ENCODE measurements at places on chromosomes 6 and 20.

- no peak for DNase-seq
Observed at GRCh38 chr6:13913226-13914001, 11.3 kb upstream of the RNF182 start.

- no peak for DNase-seq
Observed at GRCh38 chr6:45611491-45611890, 233.8 kb upstream of the SUPT3H start.

- no peak for DNase-seq
Observed at GRCh38 chr6:85470023-85470410, 20.1 kb downstream of the NT5E start.

DNA sequence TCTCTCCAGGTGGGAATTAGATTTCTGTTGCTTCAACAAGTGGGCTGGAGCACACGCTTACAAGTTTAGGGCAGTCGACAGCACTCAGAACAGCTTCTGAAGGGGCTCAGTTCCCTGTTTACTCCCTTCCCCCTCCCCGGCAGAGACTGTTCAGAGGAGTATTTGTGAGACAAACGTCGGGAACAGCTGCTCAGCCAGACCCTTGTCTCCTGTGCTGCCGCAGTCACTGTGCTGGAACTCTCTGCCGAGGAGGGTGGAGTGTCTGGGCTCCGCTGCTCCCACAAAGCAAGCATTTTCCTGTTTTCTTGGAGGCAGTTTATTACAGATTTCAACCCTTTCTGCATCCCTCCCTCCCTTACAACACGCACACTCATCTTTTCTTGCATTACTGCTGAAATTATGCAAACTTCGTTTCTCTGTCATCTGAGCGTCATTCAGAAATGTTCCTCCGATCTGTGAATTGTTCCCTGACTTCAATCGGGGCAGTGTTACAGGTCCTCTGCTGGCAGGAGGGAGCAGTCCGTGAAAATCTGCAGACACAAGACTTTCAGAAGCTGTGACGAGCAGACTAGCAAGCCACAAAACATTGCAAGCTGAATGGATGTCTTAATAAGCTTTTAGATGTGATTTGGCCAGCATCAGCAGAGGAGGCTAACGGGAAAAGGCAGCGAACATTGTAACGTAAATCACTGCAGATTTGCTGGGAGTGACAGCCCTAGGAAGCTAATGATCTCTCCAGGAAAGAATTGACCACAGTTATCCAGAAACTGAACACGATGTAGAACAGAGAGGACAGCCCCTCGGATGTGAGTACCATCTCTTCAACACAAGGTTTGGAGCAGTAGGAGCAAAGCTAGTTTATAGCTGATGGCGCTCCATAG lies 76.2 kb downstream of the LYRM2 start:
- DNase-seq: no peak

DNA sequence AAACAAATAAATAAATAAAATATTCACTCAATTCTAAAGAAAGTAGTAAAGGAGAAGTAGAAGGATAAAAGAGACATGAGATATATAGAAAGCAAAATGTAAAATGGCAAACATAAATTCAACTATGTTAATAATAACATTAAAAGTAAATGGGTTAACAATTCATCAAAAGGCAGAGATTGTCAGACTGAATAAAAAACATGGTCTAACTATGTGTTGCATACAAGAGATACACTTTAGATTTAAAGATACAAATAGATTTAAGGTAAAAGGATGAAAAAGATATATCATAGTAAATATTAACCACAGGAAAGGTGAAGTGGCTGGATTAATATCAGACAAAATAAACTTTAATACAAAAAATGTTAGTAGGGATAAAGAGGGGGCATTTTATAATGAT lies 35.8 kb upstream of the PDE10A start:
- DNase-seq: no peak

DNA sequence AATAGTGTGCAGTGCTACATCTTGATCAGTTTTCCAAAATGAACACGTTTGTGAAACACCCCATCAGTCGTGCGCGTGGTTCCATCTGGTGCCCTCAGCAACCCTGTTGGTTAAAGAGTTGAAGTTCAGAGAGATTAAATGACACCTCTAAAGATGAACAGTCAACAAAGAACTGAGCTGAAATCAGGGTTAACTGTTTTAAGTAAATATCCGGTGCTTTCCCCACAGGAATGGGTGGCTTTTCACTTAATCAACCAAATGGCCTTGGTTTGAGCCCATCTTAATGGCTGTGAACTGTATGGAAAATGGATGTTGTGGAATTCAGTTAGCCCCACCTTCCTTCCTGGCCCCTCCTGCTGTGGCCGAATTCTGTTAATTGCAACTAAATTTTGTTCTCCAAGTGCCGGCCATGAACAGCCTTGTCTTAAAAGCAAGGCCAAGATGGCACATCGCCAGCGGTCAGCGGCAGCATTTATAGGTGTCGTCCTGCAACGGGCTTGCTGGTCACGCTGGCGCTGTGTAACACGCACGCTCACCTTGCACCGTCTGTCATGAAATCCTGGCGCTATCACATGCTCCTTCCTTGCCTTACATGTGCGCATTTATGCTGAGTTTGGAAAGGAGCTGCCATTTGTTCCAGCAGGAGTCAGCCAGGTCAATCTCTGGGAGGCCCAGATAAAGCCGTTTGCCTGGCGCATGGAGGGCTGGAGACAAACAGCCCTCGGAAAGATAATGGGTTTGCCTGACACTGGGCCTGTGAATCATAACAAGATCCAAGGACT lies 164.5 kb downstream of the ERMARD start:
- DNase-seq: no peak

- DNase-seq: no peak
Observed at GRCh38 chr6:67608099-67608749, 1026.9 kb upstream of the ADGRB3 start.

DNA sequence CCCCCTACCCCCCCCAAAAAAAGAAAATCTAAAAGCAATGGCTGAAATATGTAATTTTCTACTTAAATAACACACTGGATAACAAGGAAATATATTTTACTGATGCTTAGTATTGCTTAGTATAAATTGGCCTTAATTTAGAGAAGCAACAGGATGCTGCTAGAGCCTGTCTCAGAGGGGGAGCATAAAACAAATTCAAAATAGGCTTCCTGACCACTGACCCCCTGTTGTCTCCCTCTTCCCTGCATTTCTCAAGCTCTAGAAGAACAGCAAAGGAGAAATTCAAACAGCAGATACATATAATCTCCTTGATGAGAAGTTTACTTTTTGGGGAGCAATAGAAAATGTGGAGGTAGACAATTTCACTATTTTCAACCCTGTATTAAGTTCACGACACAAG lies 631.1 kb upstream of the GJE1 start:
- DNase-seq: no peak

GRCh38 chr6:4313044-4313686 lies 177.8 kb upstream of the ECI2 start:
- DNase-seq: peak; percentile 69

DNA sequence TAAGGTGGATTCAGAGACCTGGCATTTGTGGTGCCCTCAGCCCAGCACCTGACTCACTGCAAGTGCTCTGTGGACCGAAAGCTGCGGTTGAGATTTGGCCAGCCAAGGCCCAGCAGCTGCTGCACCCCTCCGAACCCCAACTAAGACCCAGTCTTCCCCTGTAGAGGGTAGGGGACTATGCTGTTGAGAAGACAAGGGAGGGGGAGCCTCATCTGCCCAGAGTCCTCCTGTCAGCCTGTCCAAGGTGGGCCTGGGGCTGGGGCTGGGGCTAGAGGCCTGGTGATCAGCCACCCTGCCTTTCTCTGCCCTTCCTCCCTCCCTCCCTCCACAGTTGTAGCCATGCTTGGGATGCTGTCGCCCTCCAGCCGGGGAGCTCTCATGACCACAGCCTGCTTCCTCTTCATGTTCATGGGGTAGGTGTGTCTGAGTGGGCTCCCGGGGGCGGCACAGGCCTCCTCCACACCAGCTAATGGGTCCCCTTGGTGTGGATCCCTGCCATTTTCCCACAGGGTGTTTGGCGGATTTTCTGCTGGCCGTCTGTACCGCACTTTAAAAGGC lies 40.9 kb downstream of the TM9SF4 start:
- DNase-seq: no peak

- no peak for DNase-seq
Observed at GRCh38 chr6:85344996-85345395, 104.9 kb upstream of the NT5E start.

Data from kidney capillary endothelial cell (primary cell).